ENCODE measurements at places on chromosomes 3 and 15. TPM values are rescaled to one million over a fixed set of nuclear protein-coding genes. Genes with fewer than 3 reads are reported as not detected.

HHLA2 gene
- total RNA-seq: not detected

KLHL6 gene
- total RNA-seq: not detected

NPRL2 gene
- total RNA-seq: 13.9 TPM

AGBL1 gene
- not detected for total RNA-seq

GOLGA6L7 gene
- total RNA-seq: not detected

CFAP100 gene
- total RNA-seq: not detected

TF gene
- total RNA-seq: 0.57 TPM

LRRIQ4 gene
- not detected for total RNA-seq

CYP1A1 gene
- 1.6 TPM for total RNA-seq

NR1I2 gene
- not detected for total RNA-seq

IFT57 gene
- total RNA-seq: 38.8 TPM

IGDCC3 gene
- total RNA-seq: 0.12 TPM

KCNAB1 gene
- total RNA-seq: not detected

CRABP1 gene
- 1.3 TPM for total RNA-seq

UBAP1L gene
- 0.60 TPM for total RNA-seq

SLC28A1 gene
- total RNA-seq: not detected

SHC4 gene
- 0.74 TPM for total RNA-seq

Data from A549 treated with Mapracorat at 1 μM for 4 hours (cell line).